T-helper 2 cell (primary cell): ENCODE measurements at places on chromosomes 11 and 22.

GRCh38 chr22:42461511-42461910, 29.3 kb upstream of the NFAM1 start:
- no peak for DNase-seq

GRCh38 chr11:119169282-119169719, 776 bp downstream of the NLRX1 start:
- peak; percentile 68 for DNase-seq

- DNase-seq = no peak
These were observed 232.7 kb downstream of the CTTN start for GRCh38 chr11:70630816-70631623.

DNA sequence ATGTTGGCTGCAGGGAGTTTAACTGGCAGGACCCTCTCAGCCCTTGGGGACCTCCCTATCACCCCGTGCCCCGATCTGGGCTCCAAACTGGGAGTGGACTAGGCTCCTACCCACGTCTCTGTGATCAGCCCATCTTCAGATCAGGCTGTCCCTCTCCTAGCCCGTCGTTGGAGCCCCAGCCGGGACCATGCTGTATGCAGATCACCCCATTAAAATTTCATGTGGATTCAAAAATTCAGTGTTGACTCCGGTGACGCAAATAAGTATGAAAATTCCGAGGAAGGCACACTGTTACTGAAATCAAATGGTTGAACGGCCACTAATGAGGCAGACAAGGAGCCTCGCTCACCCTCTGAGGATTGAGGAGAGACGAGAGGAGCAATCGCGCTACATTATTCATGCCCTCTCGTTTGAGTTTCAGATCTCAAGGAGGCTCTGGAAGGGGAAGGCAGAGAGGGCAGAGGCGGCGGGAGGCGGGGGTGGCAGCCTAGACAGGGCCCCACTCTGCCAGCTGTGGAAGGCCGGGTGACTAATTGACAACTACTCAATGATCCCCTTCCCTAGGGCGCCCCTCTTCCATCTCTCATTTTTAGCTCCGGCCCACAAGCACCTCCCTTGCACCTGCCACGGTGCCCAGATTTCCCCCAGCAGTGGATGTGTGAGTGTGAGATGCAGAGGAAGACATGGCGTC, 255.4 kb downstream of the MIAT start:
- no peak for DNase-seq

- DNase-seq = no peak
These were observed 5.3 kb downstream of the ATP5MG start for GRCh38 chr11:118406599-118407166.

DNA sequence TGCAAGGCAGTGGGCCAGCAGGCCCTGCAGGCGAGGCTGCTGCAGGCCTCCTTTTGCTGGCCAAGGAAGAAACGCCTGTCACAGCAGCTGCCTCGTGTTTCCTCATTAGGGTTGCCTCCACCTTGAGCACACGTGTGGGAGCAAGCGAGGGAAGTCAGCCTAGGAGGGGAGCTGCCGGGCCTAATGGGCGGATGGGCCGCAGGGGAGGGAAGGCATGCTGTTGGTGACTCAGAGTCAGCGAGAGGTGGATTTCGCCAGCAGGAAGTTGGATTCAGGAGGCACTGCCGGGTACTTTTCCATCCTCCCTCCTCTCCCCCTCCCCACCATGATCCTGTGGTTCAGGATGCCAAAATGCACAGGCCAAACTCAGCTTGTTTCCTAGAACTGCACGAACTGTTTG, 498.7 kb downstream of the METTL15 start:
- DNase-seq = no peak

DNA sequence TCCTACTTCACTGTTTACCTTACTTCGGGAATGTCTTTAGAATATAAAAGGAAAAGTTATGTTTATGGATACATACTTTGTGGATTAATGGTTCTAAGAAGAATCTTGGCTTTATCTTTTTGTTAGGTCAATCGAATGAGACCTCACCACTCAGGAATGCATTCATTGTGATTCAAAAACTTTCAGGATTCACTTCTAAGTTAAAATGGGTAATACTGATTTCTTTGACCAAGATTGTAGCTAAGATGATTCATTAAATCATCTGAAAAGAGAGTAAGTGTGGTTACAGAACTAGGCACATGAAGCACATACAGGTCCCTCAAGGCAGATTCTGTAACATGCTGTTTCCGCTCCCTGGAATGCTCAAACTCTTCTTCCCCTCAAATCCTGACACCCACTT, 716.4 kb downstream of the KCNA4 start:
- no peak for DNase-seq

DNA sequence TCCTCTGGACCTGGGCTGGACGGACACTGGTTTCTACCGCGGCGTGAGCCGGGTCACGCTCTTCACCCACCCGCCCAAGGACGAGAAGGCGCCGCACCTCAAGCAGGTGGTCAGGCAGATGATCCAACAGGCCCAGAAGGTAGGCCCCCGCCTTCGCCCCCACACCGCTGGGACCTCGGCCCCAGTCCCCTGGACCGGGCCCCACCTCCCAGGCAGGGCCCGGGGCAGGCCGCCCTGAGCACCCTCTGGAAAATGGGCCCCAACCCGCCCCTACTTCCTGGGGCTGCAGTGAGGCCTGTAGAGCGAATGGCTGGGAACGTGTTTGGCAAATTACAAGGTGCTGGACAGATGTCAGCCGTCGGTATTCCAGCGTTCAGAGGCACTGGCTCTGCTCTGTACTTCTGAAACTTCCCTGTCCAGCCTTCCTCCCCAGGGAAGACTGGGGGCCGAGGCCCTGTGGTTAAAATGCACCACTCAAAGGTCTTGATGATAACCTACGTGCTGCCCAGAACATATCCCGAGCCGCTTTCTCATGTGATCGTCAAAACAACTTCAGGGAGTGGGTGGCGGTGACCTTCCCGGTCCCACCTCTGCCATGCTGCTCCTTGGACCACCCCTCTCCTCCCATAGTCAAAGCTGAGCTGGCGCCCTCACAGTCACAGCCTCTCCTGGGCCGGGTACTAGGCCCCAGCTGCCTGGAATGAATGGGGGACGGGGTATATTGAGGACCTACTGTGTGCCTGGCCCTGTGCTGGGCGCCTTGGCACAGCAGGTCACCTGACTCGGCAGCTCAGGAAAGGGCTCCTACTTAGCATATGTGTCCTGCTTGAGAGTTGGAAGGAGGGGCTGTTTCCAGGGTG, 869 bp downstream of the FAM83F start:
- DNase-seq = no peak

- DNase-seq = no peak
These were observed 3.9 kb upstream of the OPCML start for GRCh38 chr11:133536198-133536597.

- no peak for DNase-seq
These were observed 9.9 kb upstream of the SLC22A12 start for GRCh38 chr11:64581057-64581523.

- DNase-seq = no peak
These were observed 571.8 kb downstream of the OPCML start for GRCh38 chr11:132960273-132961078.

DNA sequence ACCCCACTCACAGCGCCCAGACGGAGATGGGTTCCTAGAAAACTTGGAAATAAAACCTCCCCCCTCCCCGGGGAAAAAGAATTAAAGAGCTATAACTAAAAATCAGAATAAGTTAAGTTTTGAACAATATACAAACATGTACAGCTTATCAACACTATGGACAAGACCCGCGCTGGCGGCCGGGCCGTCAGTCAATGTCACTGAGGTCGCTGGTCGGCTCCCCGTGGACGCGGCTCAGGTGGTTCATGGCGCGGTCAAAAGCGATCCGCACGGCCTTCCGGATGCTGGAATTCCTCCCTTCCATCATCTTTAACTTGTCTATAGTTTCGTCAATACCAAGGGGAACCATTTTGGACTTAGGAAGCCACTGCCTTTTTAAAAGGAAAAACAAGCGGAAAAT, 53.6 kb downstream of the BRD1 start:
- DNase-seq = no peak

GRCh38 chr22:40651057-40651456, 14.5 kb upstream of the MRTFA start:
- no peak for DNase-seq

- no peak for DNase-seq
These were observed 2.5 kb upstream of the IGLL5 start for GRCh38 chr22:22884888-22885840.

DNA sequence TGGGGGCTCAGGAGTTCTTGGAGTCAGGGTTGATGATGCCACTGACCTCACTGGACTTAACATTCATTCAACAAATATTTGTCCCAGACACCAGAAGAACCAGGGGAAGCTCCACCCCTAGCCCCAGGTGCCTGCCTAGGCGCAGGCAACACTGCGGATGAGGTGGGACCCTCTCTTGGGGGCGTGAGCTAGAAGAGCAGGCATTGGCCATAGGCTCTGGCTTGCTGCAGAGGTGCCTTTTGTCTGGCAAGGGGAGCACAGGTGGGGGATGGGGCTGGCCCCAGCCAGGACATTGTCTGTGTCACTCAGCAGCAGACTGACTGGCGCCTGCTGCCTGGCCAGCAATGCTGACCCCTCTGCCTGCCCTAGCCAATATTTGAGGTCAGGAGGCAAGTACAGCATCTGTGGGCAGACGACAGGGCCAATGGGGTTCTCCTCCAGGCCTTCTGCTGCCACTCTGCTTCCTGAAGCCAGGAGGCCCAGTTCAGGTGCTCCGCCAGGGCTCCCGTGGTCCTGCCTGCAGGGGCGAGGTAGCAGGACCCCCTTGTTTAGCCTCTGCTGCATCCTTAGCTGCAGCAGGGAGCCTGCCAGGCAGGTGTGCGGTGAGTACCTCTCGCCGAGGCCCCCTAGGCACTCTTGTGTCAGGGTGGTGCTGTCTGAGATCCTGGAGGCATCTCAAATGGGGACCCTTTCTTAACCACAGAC, 4.0 kb downstream of the LINC01488 start:
- no peak for DNase-seq

DNA sequence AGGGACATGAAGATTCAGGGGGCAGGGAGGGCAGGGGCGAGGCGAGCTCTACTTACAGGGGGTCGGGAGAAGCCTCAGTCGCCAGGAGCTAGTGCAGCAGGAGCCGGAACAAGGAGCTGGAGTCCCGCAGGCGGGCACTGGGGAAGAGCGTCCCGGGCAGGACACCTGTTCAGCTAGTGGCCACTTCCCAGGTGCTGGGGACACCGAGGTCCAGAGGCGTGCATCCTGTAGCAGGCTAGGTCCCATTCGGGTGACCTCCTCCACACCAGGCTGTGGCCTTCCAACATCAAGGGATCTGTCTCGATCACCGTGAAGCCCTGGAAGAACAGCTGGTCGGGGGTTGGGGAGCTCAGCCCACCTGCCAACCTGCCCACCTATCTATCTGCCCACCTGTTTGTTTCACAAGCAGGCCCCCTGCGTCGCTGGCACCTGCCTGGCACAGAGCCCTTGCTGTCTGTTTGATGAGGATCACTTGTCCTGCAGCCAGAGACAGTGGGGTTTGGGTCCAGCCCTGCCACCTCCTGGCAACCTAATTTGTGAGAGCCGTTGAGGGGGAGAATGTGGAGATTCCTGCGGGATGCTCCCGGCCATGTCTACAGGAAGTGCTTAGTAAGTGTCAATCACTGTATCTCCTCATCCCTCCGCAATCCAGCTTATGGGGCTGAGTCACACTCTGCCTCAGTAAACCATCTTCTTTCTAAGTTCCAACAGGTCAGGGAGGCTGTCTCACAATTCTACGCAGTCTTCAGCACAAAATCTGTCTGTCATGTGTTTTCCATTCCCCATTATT, 940.9 kb downstream of the BRD1 start:
- DNase-seq = no peak

DNA sequence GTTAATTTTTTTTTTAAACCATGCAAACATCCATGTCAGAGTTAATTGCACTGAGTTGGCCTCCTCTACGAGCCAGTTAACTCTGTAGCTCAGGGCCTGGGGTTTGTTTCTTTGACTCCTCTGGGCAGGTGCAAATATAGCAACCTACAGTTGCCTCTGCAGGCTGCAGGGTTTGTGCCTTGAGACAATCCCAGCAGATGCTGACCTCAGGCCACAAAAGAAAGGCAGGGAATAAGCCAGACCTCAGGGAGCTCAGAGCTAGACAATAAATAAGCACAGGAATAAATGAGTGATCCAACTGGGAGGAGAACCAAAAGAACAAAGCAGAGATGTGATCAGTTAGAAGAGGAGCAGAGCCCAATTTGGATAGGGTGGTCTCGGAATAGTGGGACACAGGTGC, 390.8 kb downstream of the SHANK2 start:
- no peak for DNase-seq

- no peak for DNase-seq
These were observed 5.1 kb downstream of the PDXP start for GRCh38 chr22:37663521-37664140.

- DNase-seq = no peak
These were observed 24.2 kb downstream of the MRE11 start for GRCh38 chr11:94469416-94469815.

GRCh38 chr11:70818351-70818750, 420.0 kb downstream of the CTTN start:
- DNase-seq = no peak

DNA sequence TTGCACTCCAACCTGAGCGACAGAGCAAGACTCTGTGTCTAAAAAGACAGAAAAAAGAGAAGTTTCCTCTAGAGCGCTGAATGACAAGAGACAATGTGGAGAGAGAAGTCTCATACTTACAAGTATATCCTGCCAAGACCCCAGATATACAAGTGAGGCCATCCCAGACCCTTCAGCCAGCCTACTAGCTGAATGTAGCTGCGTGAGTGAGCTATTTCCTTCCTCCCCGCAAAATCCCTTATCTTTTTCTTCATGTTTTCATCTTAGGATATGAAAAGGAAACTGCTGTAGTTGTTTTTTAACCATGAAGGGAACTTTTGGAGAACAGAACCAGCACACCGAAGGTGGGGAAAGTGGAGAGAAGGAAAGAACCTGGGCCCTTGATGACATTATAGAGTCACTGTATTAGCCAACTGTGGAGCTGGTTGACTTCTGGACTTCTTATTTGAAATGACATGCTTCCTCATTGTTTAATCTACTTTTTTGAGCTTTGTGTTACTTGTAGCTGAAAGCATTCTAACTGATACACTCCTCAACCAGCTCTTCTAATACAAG, 4.4 kb upstream of the DDX17 start:
- DNase-seq = no peak

DNA sequence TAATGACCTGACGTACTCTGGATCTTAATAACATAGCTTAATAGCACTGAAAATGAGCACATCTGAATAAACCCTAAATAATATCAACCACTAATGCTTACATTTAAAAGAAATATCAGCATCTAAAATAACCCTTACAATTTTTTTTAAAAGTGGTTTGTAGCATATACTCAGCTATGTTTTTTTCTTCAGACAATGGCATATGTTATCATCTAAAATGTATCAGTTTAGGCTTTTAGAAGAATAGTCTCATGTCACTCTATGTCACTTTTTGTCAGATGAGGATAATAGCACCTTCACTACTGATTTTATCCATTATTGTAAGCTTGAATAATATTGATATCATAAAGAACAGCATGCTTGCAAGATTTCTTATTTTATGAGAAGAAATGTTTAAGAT, 654.9 kb upstream of the ANO5 start:
- DNase-seq = no peak

- DNase-seq = no peak
These were observed 20.4 kb downstream of the ZNRF3 start for GRCh38 chr22:28903729-28904128.
